ENCODE measurements at places on chromosomes 16 and 17.
A peak's percentile ranks its signal among the peaks of the same experiment; 100 is the strongest.

DNA sequence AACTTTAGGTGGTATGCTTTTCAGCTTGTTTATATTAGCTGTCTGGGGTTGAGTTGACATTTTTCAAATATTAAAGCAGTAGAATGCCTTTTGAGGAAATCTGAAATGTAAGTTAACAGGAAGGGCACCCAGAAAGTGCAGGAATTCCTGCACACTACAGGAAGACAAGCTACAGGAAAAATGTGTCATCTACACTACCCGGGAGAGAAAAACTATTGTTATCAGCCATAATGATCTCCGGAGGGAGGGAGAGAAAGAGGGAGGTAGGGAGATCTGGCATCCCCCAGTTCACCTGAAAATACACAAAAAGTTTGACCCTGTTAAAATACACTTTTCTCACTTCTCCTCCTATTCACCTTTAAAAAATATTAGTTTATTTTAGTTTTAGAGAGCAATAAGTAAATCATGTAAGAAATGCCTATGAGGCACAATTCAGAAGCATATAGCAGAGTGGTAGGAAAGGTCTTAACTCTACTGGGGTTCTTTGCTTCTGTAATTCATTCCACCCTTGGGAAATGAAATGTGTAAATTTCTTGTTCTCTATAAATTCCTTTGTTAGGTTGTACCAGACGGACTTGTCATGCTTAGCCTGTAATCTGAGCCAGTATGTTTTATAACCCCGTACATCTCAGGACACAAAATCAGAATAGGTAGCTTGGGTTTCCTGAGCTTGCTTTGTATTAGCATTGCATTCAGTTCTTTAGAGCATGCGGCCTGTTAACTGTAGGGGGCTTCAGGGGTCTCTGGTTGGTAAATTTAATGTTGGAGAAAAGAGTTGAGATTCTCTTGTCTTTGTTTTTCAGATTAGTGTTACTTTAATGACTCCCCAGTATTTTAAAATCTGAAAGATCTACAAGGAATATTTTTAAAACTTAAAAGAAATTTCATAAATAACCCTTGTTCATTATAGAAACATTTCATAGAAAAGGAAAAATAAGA, 3.3 kb downstream of the MAP2K6 start:
- DNase-seq, result no peak

DNA sequence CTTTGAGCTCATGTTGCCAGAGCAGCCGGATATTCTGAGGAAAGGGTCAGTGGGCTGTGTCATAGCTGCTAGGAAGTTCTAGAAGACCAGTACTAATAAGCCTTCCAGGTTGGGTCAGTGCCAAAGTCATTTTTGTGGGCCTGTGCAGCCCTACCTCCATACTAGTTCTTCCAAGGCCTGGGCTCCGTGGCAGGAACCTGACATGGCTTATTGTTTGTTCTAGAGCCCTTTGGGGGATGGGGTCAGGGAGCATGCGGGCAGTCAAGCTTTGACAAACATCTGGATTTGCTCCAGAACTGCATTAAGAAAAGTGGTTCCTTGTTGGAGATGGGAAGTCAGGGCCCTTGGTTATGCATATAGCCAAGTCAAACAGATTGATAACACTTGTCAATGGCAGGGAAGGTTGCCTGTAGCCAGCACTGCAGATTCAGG, 7.6 kb downstream of the ALKBH5 start:
- no peak for DNase-seq

GRCh38 chr16:8173111-8173644, 417.1 kb downstream of the TMEM114 start:
- DNase-seq, result no peak

DNA sequence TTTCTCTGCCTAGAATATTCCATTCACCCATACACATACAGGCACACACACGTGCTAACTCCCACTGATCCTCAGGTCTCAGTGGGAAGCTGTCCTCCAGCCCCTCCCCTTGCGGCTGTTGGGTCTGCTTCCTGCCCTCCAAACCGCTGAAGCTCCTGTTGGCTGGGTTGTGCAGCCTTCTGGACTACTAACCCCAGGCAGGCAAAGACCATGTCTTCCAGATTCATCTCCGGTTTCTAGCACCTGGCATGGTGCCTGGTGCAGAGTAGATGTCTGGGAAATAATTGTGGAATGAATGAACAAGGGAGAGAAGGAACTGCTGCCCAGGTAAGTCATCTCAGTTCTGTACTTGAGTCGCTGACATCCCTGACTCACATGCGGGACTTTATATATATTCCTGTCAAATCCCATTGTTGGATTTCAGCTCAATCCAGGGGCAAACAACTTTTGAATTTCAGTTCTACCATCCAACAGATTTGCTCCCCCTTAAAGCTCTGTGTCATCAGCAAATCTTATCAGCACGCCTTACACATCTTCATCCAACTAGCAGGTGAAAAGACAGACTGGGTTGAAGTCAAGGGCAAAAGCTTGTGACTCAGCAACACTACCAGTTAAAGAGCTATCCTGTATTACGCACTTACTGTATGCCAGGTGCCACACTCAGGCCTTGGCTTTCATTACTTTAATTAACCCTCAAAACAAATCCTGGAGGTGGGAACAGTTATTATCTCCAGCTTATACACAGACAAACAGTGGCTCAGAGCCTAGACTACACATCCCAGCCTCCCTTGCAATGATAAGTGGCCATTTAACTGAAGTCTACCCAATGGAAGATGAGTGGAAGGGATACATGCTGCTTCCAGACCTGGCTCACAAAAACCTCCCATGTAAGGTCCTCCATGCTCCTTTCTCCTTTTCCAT, 51.1 kb downstream of the SRCIN1 start:
- peak; percentile 98 for DNase-seq

- no peak for DNase-seq
These were observed 3.8 kb downstream of the MARF1 start for GRCh38 chr16:15639061-15639568.

DNA sequence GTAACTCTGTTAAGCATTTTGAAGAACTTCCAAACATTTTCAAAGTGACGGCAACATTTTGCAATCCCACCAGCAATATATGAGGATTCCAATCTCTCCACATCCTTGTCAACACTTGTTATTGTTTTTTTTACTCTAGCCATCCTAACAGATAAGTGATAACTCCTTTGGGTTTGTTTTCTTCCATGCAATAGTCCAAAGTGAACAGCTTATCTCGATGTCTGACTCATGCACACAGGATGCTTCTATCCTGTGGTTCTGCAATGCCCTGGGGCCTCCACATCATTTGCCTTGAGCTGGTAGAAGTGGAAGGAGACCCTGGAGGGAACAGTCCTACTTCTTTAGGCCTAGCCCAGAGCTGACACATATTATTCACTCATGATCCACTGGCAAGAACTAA, 13.0 kb downstream of the TLE7 start:
- no peak for DNase-seq

DNA sequence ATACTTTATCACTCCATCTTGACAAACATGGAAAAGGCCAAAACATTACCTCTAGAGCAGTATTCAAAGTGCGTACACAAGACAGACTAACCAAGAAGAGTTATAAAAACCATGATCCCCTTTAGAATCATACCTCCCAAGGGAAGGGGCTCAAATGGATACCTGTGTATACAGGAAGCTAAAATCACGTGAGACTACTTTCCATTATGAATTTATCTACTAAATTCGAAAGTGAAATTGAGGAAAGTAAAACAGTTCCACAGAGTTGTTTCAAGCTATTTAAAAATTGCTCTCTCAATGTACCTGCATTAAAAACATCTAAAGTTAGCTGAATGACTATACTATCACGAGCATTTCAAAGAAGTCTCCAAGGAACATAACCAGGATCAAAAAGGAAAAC, 32.7 kb downstream of the AP1G1 start:
- no peak for DNase-seq

DNA sequence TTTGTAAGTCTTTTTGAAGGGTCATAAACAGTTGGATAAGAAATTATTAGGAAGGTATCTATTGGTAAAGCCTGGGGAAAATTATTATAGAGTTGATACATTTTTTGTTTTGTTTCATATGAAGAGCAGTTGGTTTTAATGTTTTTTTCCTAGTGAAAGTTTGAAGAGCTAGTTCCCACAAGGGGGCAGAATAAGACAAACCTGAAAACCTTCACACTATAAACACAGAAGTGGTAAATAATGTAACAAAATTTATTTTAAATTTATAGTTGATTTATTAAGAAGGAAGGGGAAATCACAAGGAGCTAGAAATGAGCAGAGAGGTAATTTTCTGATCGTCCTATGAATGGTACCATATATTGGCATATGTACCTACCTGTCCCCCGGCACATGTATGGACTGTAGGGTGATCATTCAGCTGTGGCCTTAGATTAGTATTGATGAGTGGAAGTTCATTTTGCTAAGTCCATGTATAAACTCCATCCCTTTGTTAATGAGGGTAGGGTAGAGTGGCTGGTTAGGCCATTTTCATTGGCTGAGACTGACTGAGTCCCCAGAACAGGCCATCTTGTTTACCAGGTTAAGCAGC, 116.3 kb downstream of the TANC2 start:
- no peak for DNase-seq

- no peak for DNase-seq
These were observed 18.2 kb downstream of the CMTM4 start for GRCh38 chr16:66678337-66678736.

DNA sequence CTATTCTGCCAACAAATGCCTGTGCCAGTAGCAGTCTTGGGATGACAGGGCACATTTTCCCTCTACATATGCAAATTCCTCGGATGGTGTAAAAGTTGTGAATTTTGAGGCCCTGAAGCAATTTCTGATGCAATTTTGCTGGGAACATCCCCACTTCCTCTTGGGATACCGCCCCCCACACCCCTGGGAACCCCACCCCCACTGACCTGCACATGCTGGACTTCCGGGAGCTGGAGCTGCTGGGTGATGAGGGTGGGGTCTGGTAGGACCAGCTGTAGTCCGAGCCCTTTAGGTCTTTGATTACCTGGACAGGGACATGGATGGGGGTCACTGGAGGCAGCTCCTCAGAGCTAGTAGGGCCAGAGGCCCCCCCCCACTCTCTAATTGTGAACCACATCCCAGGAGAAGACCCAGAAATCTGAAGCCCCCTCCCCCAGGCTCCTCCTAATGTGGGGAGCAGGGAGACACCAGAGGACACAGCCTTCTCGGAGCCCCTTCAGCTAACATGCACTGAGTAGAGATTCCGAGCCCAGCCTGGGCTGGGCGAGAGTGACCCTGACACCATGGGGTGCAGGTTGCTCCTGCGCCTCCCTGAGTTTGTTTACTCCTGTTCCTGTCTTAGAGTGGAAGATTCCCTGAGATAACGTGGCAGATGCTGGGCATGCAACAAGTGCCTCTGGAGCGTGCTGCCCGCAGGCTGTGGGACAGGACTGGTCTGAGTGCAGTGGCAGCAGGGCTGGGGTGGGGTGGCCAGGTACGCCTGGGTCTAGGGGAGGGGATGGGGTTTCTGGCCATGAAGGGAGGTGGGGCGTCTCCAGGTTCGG, 9.0 kb downstream of the MTSS2 start:
- no peak for DNase-seq

DNA sequence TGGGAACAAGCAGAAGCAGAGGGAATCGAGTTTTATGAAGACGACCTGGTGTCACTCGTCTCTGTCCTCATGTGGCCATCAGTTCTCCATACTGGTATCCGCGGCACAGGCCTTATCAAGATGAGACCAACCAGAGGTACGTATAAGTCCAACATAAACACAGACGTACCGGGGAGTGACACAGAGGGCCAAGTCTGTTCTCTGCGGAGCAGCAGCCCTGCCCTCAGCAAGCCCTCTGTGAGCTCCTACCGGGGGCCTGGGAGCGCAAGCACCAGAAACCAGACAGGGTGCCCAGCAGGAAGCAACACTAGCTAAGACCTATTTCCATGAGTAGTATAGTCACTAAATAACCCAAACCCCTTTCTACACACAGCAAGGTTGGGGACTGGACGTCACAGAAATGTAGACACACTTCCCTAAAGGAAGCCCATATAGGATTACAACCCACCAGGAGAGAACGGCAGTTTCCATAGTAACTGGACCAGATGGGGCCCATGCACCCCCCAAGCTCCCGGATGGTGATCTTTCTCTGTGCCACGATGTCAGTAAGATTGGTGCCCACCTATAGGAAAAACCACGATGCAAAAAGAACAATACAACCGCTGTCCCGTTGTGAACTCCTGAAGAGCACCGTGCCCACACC, 911 bp downstream of the ARL16 start:
- no peak for DNase-seq

DNA sequence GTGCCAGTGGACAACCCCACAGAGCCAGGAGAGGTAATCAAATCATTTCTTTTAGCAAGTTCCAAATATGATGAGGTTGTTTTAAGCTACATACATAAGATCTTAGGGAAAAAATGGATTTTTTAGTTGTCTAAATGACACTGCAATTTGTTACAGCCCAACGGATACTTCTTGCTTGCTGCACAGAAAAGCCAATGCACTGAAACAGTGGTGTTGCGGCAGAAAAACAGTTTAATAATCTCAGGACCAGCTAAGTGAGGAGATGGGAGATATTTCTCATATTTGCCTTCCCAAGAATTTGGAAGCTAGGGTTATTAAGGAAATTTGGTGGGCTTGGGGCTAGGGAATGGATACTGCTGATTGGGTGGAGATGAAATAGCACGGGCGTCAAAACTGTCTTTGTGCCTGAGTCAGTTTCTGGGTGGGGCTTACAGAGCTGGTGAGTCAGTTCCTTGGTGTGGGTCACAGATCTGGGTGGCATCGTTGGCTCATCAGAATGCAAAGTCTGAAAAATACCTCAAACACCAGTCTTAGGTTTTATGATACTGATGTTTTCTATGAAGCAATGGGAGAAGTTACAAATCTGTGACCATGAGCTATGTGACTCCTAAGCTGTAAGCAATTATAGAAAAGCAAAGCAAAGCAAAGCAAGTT, 255.4 kb downstream of the IRX3 start:
- DNase-seq, result no peak

GRCh38 chr16:69005641-69006355, 99.7 kb upstream of the HAS3 start:
- no peak for DNase-seq

- DNase-seq, result no peak
These were observed 153.4 kb downstream of the RGS9 start for GRCh38 chr17:65290616-65291015.

DNA sequence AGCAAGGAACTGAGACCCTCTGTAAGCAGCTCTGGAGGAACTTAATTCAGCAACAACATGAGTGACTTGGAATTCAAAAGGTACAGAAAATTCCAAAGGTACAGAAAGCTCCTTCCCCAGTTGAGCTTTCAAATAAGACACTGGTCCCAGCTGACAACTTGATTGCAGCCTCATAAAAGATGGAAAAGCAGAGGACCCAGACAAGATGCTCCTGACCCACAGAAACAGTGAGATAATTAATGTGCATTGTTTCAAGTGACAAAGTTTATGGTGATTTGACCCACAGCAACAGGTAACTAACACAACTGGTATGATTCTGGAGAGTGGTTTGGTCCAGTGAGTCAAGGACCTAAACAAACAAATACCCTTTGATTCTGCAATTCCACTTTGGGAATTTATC, 15.2 kb upstream of the TMEM114 start:
- DNase-seq, result no peak

DNA sequence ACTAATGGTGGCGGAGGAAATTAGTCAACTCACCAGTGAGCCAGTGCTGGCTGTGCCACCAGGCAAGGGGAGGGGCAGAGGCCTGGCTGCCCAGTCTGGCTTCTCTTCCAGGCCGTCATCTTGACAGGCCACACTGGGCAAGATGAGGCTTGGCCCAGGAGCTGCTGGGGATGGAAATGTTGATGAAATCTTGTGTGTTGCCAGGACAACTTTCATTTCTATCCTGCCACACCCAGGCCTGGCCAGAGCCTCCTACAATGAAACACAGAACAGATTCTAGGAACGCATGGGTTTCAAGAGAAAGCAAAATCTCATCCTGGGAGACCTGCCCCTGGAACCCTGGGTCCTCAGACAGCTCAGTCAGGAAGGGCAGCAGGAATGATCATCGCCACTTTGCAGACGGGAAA, 9.3 kb downstream of the HEXIM2 start:
- DNase-seq, result no peak

Data from NCI-H1436 treated with DMSO at 0.1 percent for 48 hours (cell line).